ENCODE measurements at places on chromosomes 4 and X. TPM values are rescaled to one million over a fixed set of nuclear protein-coding genes. Genes with fewer than 3 reads are reported as not detected.

The FRMPD3 gene
- not detected for total RNA-seq

The UGT2B17 gene
- not detected for total RNA-seq

The PPP4R3C gene
- total RNA-seq = not detected

The SUPT20HL2 gene
- not detected for total RNA-seq

The ZXDB gene
- total RNA-seq = 11.1 TPM

The TAF7L gene
- under 0.01 TPM for total RNA-seq

The GUCY1B1 gene
- 4.6 TPM for total RNA-seq

The CYP2U1 gene
- total RNA-seq = 1.4 TPM

The GAGE12E gene
- total RNA-seq = not detected

The MID2 gene
- 28.8 TPM for total RNA-seq

The TMEM156 gene
- total RNA-seq = 3.4 TPM

The PQBP1 gene
- total RNA-seq = 108 TPM

The NEUROG2 gene
- total RNA-seq = not detected

The TCEAL2 gene
- not detected for total RNA-seq

The ADH1B gene
- 0.26 TPM for total RNA-seq

The MAMLD1 gene
- total RNA-seq = under 0.01 TPM

The SLC9A7 gene
- 8.2 TPM for total RNA-seq

The RIPPLY1 gene
- 0.13 TPM for total RNA-seq

The GAGE2A gene
- total RNA-seq = not detected

The MND1 gene
- 1.3 TPM for total RNA-seq

The LRP2BP gene
- 0.53 TPM for total RNA-seq

The GPAT3 gene
- 4.5 TPM for total RNA-seq

The TRIML2 gene
- total RNA-seq = not detected

The DYNLT3 gene
- 93.2 TPM for total RNA-seq

The ASB9 gene
- total RNA-seq = not detected

The BMPR1B gene
- total RNA-seq = 15.3 TPM

The ZNF674 gene
- 11.6 TPM for total RNA-seq

The VEGFC gene
- 8.7 TPM for total RNA-seq

The AFM gene
- not detected for total RNA-seq

The GAGE13 gene
- not detected for total RNA-seq

The SHISA3 gene
- total RNA-seq = not detected

The RPA4 gene
- total RNA-seq = 1.2 TPM

The CCNI gene
- total RNA-seq = 181 TPM

The VEGFD gene
- 0.26 TPM for total RNA-seq

The MAGEA8 gene
- not detected for total RNA-seq

The PLAC8 gene
- total RNA-seq = 4.4 TPM

The SAGE1 gene
- not detected for total RNA-seq

The SPACA5 gene
- total RNA-seq = not detected

The TAPT1 gene
- total RNA-seq = 15.0 TPM

The CFAP99 gene
- total RNA-seq = not detected

The ADAM29 gene
- not detected for total RNA-seq

The SLC6A14 gene
- 31.3 TPM for total RNA-seq

The UCP1 gene
- total RNA-seq = not detected

The HAUS7 gene
- 10.9 TPM for total RNA-seq

The SCML2 gene
- 0.79 TPM for total RNA-seq

The SCML1 gene
- 4.0 TPM for total RNA-seq

The PCDH7 gene
- 12.1 TPM for total RNA-seq

The TEX13B gene
- not detected for total RNA-seq

The RHOXF1 gene
- total RNA-seq = not detected

The SERPINA7 gene
- total RNA-seq = not detected

The DOK7 gene
- total RNA-seq = 1.0 TPM

The ASB11 gene
- total RNA-seq = not detected

The ASB5 gene
- total RNA-seq = not detected

The SYN1 gene
- total RNA-seq = not detected

The FGFBP2 gene
- not detected for total RNA-seq

The MAGEA2 gene
- total RNA-seq = not detected

All from bronchial epithelial cell (primary cell).